ENCODE measurements at places on chromosomes 11 and 22.

GRCh38 chr11:79168530-79169110, 272.2 kb downstream of the TENM4 start:
- no peak for DNase-seq

- DNase-seq = no peak
These were observed 35.6 kb downstream of the FBLN1 start for GRCh38 chr22:45538281-45538680.

DNA sequence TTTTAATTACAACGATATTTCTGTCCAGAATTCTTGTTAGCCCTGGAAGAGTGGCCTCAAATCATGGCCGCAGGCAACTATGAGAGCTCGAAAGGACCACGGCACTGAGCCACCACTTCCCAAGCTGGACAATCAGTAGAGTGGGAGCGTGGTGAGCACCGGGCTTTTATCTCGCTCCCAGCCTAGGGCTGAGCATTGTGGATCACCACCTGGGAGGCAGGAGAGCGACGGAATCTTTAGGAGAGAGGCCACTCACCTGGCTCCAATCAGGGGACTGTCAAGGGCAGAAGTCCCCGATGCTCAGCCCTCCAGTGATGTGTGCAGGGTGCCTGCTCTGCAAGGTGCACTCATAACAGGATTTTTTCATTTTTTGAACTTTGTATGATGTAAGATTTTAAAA, 377.1 kb upstream of the B3GAT1 start:
- DNase-seq = no peak

- no peak for DNase-seq
These were observed 257.6 kb downstream of the NELL1 start for GRCh38 chr11:20926799-20927540.

DNA sequence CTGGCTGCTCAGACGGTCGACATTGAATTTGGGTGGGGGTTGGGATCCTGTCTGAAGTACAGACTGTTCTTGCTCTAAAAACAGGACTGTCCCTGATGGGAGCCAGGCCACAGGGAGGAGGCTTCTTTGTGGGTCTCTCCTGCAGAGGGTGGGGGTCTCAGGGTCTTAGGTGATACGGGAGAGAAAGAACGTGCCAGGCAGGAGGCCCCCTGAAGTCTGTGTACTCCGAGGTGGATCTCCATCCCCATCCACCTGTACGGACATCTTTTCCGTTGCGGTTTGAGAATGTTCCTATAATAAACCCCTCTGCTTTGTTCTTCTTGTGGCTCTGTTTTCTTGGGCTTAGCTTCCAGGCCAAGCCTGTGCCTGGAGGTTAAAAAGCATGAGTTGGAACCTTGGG, 15.9 kb downstream of the PSMD13 start:
- no peak for DNase-seq

- DNase-seq = no peak
These were observed 44.4 kb upstream of the ANO1 start for GRCh38 chr11:70033711-70034070.

- no peak for DNase-seq
These were observed 15.2 kb downstream of the TMPRSS5 start for GRCh38 chr11:113690619-113691569.

GRCh38 chr11:120333801-120334200, 2.4 kb upstream of the ARHGEF12 start:
- DNase-seq = no peak

DNA sequence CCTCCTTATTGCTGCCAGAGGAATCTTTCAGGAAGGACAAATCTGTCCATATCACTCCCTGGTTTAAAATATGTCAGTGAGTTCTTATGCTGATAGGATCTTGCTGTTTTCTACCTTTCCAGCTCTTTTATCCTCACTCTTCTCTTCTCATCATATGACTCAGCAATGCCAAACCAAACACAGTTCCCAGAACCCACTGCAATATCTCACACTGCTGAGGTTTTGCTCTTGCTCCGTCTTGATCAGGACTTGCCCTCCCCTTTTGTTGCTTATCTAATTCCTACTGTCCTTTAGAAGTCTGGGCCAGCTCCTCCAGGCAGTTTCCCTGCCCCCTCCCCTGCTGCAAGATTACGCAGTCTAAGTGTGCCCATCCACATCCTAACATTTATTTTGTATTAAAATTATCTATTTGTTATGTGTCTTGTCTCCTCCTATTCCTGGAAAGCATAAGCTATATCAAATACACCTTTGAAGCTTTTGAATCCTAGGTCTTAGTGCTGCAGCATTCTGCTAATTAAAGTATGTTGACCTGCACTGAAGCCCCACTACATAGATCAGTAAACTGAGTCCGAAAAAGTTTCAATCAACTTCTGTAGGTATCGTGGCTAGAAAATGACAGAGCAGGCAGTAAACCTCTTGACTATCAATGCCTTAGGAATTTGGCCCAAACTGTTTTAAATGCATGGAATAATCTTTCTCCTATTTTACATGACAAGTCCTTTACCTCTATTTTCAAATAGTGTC, 119.2 kb upstream of the C11orf87 start:
- DNase-seq = no peak

DNA sequence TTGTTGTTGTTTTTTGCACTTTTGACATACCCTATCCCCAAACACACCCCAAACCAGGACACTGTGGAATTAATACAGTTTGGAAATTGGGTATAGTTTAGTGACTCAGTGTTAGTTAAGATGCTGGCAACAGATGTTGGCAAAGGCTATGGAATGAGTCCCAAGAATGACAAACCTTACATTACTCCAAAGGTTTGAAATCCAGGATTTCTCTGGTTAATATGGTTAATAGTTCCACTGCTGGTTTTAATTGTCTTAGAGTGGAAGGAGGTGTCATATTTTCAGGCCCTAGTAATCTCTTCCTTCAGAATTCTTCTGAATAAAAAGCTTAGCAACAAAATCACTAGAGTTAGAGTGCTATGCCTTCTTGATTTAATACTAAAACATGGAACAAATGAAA, 775 bp downstream of the LPXN start:
- DNase-seq = no peak

- no peak for DNase-seq
These were observed 35.7 kb downstream of the SFI1 start for GRCh38 chr22:31532060-31532459.

- DNase-seq = no peak
These were observed 898 bp upstream of the ROBO3 start for GRCh38 chr11:124864176-124864891.

DNA sequence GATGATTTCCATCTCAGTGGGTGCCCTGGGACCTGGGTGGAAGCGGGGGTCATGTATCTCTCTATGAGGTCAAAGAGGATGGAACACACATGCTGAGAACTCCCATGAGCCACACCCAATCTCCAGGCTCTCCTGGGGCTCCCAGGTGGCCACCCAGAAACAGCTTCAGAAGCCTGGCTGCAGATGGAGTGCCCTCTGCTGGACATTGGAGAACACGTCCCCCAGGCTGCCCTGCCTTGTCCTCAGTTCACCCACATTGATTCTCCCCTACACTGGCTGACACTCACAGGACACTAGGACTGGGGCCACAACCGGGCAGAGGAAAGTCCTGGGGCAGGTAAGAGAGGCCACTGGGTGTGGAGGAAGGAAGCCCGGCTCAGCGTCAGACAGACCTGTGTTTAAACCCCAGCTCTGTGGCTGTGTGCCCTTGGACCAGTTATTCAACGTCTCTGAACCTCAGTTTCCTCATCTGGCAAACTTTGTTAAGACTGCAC, 4.5 kb upstream of the NOL12 start:
- DNase-seq = peak; percentile 79

DNA sequence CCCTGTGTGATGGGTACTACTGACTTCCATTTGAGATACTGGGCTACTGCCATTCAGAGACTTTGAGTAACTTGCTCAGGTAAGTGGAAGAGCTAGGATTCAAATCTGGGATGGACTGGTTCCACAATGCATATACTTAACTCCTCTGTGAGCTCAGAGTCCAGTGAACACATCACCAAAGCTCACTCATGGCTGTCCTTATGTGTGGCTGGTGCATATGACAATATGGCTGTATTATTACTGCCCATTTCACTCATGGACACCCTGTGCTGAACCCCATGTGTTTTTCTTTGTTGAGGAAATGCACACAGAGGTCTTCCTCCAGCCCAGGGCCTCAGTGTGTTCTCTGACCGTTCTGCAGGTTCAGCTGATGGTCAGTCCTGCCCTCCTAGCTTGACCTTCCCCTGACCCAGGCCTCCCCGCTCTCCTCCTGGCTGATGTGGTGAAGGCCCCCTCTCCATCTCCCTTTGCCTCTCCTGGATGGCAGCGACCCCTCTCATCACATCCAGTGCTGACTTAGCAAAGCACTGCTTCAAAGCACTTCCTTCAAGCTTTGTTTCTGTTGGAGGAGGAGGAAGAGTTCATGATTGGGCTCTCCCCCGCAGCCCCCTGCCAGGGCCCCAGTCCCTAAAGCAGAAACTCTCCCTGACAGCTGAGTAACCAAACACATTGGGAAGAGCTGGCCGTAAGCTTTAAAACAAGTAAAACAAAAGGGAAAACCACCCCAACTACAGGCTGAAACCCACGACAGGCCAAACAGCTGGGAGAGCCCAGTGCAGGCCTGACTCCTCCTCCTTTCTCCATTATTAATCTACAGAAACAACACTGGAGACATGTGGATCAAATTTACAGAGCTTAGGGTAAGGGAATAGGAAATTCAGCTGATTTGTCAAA, 101.2 kb downstream of the NAT10 start:
- DNase-seq = no peak

GRCh38 chr11:70818351-70818750, 420.0 kb downstream of the CTTN start:
- DNase-seq = no peak

DNA sequence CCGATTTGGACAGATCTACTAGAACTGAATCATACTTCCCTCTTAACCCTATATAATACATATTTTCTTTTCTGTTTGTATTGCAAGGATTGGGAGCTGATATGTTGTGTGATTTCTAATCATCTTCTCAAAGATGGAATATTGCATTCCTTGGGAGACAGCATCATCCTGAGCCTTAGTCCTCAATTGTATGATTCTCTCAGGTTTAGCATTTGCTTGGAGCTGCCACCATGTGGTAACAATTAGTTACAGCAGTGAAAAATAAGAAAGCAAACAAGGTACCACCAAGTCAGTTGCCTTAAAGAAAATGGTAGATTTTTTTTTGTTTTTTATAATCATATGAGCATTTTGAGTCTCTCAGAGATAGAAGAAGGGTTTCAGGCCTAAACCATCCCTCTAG, 11.9 kb downstream of the SNX19 start:
- DNase-seq = no peak

DNA sequence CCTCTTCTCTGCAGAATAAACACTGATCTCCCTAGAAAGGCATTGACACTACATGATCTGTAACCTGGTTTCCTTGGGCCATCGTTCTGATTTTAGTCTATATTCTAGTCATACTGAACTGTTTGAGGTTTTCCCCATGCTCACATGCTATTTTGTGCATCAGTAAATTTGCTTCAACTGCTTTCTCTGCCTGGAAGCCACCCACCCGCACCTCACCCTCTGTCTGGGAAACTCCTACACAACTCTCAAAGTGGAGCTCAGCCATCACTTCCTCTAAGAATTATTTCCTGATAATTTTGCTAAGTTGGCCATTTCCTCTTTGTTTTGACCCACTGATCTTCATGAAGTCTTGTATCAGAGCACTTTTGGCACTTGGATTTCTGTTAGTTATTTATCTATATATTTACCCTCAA, 36.1 kb downstream of the MMP20 start:
- DNase-seq = no peak

DNA sequence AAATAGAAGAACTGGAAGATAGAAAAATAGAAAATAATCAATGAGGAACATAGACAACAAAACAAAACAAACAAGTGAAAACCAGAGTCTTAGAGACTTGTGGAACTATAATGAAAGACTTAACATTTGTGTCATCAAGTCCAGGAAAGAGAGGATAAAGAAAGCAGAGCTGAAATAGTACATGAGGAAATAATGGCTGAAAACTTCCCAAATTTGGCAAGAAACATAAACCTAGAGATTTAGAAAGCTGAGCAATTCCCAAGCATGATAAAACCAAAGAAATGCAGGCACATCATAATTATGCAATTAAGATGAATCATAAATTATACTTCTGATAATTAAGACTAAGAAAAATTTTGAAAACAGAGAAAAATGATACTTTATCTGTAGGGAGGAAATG, 614.5 kb downstream of the ETS1 start:
- DNase-seq = no peak

DNA sequence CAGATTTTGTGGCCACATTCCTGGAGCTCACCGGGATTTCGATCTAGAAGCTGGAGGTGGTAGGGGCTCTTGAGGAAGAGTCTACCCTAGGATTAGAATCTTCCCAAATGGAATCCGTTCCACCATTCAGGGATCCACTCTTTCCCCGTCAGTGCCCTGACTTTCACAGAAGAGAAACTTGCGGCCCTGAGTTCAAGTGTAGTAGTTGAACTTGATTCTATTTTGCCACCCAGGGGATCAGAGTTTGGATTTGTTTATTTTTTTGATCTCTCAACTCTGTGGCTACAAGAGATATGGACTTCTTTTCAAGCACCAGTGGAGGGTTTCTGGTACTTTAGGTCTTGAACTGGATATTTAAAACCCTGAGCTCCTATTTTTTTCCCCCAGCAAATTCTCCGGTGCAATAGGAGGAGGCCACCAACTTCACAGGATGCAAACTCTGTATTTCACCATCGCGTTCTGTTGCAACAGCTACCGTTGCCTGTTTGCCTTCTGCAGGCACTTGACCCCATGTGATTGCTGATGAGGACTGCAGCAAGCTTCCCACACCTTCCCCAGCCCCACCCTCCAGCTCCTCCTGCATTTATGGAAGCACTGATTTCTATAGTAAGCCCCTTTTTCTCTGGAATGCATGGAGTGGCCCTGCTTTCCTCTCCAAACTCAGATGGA, 14.8 kb upstream of the MRGPRF start:
- DNase-seq = no peak

DNA sequence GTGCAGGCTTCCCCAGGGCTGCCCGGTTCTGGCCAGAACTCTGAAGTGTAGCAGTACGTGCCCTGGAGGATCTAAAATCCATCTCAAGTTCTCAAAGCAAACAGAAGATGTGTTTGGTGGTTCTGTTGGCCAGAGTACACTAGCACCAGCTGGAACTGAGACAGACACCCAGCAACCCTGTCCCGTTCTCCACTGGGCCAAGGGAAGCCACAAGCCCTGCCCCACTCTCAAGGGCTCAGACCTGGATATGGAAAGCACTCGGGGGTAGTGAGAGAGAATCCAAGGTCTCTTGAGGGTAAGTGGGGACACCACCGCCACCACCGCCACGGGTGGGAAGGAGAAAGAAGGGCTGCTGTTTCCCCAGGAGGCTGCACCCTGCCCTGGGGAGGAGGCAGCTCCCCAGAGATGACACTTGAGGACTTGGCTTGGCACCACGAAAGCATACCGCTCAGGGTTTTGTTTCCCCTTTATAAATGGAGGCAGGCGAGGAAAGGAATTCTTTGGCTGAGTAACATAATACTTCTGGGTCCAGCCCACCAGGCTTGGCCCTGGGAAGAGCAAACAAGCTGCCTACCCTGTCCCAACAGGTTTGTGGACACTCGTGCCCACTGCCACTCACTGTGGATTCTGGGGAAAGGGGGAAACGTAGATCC, 56.1 kb upstream of the POU2AF1 start:
- peak; percentile 66 for DNase-seq

- no peak for DNase-seq
These were observed 47.8 kb downstream of the SWAP70 start for GRCh38 chr11:9711454-9712307.

GRCh38 chr22:20395181-20395906, 1.4 kb downstream of the ZNF74 start:
- no peak for DNase-seq
